ENCODE measurements at places on chromosomes 3 and 15.

- DNase-seq: no peak
Measured at GRCh38 chr15:39320355-39320754, 260.5 kb upstream of the THBS1 start.

GRCh38 chr3:57805266-57805665, 49.2 kb downstream of the SLMAP start:
- no peak for DNase-seq

- no peak for DNase-seq
Measured at GRCh38 chr3:10933805-10934481, 58.6 kb upstream of the SLC6A1 start.

- DNase-seq: no peak
Measured at GRCh38 chr15:40259021-40259420, 20.2 kb downstream of the PAK6 start.

DNA sequence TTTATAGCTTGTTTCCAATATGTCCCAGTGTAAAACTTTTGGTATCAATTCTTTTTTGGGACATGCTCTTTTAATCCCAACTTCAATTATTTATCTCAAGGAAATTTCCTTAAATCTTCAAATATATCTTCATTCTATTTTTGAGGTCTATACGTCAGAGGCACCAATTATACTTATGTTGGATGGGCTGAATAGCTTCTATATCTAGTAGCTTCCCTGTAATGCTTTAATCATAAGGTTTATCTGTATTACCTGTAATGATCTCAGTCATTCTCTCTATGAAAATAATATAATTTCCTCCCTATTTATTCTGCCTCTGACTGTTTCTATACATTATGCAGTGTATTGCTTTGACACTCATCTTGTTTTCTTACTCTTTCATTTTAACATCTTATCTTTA, 29.9 kb upstream of the MCCC1 start:
- no peak for DNase-seq

DNA sequence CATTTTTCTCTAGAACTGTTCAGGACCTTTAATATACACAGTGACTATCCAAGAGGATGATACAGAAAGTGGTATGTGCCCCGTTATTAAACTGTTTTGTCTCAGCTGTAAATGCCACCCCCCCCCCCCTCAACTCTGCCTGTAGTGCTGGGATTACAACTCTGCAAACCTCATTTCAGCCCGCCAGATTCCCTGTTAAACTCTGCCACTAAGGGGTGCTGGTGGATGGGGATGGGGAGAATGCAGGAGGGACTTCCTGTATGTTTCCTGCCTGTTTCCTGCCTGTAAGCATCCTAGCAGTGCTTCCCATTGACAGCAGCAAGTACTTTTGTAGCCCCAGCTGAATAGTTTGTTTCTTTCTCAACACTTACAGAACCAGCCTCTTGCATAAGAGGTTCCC, 301.7 kb upstream of the RORA start:
- DNase-seq: peak; percentile 45

- peak; percentile 63 for DNase-seq
Measured at GRCh38 chr15:73677146-73677607, 7.0 kb upstream of the CD276 start.

GRCh38 chr3:166721466-166721865, 658.6 kb downstream of the ZBBX start:
- no peak for DNase-seq

- no peak for DNase-seq
Measured at GRCh38 chr3:36408146-36408545, 27.8 kb downstream of the STAC start.

DNA sequence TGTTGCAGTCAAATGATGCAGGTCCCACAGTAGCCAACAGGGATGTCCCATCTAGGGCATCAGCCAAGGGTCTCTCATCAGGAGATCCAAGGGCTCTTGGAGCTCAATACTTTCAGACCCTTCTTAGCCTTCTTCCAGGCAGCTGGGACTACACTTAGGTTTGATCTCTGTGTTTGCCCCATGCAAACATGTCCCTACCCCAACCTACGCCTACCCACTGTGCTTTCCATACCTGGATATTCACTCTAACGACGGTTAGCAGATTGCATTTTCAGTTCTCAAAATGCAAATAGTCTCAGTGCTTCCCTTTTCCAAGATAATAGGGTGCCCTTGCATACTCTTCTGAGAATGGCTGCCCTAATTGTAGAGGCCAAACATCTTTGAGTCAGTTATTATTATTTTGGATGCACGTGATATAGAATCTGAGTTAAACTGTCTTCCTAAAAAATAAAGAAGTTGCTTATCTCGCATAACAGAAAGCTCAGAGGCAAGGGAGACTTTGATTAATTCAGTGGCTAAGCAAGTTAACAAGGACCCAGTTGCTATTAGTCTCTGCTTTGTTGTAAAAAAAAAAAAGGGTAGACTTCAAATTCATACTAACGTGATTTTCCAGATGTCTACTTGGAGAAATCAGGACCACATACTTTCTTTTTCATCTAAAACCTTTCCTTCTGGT, 1.0 kb upstream of the CEP70 start:
- no peak for DNase-seq

DNA sequence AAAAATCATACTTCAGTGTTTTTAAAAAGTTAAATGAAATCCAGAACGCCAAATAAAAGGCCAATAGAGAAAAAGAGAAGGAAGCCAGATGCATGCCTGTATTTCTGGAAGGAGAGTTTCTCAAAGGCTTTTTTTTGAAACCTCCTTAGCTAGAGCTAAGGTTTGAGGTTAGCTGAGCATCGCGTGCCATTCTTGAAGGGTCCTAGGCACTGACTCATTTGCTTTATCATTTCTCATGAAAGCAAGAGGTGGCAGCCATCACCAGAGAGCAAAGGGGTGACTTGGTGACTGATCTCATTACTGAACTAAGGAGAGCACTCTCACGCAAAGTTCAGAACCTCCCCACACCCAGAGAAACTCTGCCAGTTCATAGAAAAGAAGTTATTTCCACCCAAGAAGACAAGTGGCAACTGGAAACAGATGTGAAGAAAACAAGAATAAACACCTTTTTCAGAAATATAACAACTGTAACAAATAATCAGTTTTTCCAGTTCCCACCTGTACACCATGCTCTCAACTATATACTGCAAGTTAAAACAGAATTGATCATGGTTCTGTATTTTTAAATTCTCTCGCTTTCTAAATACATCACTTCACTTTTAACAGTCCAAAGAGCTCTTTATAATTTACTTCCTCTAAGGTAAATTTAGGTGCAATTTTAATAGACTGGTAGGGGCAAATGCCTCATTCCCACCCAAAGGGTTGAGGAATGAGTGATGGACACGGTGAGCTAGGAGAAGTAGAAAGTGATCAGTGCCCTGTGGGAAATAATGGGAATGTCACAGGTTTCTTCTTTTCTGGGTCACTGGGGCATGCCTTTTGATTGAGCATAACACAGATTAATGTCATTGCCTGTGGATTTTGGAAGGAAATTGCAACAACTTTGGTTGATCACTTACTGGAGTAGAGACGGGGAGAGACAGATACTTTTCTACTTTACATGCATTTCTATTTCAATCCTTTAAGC, 24.7 kb downstream of the GPR15 start:
- DNase-seq: no peak

GRCh38 chr3:129936757-129937156, 37.8 kb upstream of the TRH start:
- no peak for DNase-seq

DNA sequence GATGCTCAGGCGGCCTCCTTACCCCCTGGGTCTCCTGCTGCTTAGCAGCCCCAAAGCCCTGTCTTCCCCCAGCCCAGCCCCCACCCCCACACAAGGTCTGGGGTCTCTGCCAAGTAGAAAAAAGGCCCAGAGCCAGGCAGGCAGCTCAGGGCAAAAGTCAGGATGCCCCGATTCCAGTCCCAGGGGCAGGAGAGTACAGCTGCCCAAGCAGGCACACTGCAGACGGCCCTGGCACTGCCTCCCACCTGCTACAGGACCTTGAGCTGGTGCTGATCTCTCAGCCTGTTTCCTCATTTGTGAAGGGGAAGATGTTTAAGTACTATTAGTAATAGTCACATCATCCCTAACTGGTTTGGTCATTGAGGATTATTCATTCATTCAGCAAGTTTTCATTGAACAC, 12.6 kb downstream of the TMEM43 start:
- no peak for DNase-seq

DNA sequence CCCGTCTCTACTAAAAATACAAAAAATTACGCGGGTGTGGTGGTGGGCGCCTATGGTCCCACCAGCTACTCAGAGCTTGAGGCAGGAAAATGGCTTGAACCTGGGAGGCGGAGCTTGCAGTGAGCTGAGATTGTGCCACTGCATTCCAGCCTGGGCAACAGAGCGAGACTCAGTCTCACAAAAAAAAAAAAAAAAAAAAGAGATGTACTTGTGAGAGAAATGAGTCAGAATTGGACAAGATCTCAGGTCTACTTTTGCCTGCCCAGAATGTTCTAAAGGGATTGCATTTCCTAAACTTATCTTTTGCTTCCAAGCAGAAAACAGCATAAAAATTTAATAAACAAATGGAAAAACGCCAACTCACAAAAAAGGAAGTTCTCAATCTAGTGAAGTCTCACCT, 167.5 kb downstream of the NR2F2 start:
- no peak for DNase-seq

DNA sequence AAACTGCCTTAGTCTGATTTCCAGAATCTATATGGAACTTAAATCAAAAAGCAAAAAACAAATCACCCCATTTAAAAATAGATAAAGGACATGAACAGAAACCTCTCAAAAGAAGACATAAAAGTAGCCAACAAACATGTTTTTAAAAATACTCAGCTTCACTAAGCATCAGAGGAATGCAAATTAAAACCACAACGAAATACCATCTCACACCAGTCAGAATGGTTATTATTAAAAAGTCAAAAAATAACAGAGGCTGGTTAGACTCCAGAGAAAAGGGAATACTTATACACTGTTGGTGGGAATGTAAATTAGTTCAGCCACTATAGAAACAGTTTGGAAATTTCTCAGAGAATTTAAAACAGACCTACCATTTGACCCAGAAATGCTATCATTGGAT, 367.9 kb downstream of the ZIC4 start:
- no peak for DNase-seq

- no peak for DNase-seq
Measured at GRCh38 chr3:105785803-105786202, 83.0 kb downstream of the CBLB start.

- peak; percentile 46 for DNase-seq
Measured at GRCh38 chr15:32936283-32936918, 218.6 kb downstream of the GREM1 start.

GRCh38 chr15:68057034-68057433, 2.9 kb downstream of the PIAS1 start:
- DNase-seq: no peak

DNA sequence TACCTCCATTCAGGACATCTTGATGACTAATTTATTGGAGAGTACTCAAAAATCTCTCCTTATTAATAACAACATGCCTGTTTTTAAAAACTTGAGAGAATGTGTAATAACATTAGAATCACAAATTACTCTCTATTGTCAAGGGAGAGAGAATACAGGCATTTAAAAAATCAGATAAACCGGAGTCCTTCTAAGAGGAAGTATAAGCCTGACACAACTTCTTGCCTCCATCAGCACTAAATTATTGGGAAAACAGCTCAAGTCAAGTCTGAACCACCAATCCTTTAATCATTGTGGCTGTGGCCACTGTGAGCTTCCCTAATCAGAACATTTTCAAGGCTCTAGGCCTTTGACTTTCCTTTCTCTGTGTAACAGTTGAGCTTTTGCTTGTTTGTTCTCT, 38.0 kb downstream of the SSR3 start:
- DNase-seq: no peak

GRCh38 chr3:173096140-173096539, 44.9 kb downstream of the SPATA16 start:
- DNase-seq: no peak

DNA sequence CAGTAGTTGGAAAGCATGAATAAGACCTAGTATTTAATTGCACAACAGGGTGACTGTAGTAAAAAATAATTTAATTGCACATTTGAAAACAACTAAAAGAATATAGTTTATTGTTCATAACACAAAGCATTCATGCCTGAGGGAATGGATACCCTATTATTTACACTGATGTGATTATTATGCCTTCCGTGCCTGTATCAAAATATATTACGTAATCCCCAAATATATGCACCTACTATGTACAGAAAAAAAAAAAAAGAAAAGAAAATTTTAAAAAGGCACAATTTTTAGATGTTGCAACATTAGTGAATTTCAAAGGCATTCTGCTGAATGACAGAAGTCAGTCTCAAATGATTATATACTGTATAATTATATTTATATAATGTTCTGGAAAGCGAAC, 647.2 kb upstream of the BCHE start:
- no peak for DNase-seq

GRCh38 chr15:89090791-89091626, 2.8 kb downstream of the ABHD2 start:
- DNase-seq: no peak

- DNase-seq: no peak
Measured at GRCh38 chr3:16374047-16374934, 109.3 kb downstream of the OXNAD1 start.

GRCh38 chr3:171690281-171690680, 120.0 kb downstream of the PLD1 start:
- DNase-seq: no peak

DNA sequence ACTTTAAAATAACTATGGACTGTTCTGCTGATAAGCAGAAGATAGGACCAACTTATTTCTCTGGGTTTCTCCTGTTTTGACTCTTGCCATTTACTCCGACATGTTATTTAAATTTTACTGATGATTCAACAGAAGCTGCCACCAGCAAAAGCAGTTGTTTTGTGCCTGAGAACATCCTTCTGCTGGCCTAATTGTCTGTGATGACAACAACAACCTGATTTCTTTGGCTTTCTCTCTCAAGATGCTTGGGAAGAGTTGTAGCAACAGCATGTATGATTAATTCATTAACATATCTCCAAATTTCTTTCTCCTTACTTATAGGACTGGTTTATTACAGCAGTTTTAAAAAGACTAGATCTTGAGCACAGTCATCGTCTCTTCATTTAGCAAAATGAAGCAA, 36.9 kb upstream of the DYNC1LI1 start:
- no peak for DNase-seq

- DNase-seq: no peak
Measured at GRCh38 chr3:152874896-152875749, 40.2 kb downstream of the P2RY1 start.

- DNase-seq: no peak
Measured at GRCh38 chr3:124657138-124657537, 73.1 kb upstream of the UMPS start.

DNA sequence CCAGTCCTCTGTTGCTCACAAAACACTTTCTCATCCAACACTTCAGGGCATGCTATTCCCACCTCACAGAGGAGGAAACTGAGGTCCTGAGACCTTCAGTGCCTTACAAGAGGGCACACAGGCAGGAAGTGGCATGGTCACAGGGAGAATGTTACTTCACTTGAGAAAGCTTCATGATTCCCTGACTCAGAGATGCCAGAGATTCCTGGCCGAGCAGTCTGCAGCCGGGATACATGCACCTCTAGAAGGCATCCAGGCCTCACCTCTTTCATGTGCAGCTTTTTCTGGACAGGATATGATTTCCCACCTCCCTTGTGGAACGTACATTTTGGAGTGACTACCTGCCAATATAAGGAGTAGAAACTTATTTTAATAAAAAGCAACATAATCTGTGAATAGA, 2.8 kb upstream of the SST start:
- DNase-seq: no peak
